Anterior cingulate cortex (tissue), 58 donors: ENCODE measurements at places on chromosomes 16 and 17.
A peak's percentile ranks its signal among the peaks of the same experiment; 100 is the strongest.

GRCh38 chr17:17343160-17343735, 40.1 kb downstream of the NT5M start:
- no peak for DNase-seq

GRCh38 chr17:82938873-82939620, 99.2 kb upstream of the ZNF750 start:
- DNase-seq, result no peak

DNA sequence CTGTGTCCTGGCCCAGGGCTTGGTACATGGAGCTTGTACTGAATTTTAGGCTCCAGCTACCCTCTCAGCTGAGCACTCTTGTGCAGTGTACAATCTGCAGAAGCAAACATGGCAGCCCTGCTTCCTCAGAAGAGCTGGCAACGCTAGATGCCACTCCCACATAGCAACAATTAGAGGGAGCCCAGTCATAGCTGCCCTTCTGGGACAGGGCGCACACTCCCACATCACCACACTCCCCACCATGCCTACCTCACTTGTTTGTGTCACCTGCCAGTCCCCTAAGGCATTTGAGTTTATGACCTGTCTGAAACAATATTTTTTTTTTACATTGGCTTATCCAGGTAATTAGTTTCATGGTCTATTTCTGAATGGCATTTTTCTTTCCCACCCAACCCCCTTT, 72.3 kb downstream of the C17orf67 start:
- no peak for DNase-seq

DNA sequence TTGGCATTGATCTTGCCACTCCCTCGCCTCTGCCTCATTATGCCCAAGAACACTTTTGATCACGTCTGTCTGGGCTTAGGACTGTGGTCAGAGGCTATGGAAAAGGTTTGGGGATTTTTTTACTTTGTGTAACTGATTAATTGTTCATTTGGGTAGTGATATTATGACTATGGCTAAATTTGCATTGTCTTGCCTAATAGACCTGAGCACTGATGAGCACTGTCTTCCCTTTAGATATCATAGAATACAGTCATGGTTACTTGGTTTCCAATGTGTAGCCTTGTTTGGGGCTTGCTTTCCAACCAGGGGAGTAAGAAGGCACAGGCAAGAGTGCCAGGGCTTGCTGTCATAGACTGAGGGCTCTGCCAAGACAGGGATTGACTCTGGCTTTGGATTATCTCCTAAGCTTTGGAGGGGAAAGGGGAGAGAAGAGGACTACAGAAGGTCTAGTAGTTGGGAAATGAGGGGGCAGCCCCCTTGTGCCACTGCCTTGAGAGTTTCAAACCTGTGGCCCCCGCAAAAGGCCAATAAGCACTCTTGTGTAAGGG, 13.7 kb downstream of the LIMD2 start:
- DNase-seq, result no peak

DNA sequence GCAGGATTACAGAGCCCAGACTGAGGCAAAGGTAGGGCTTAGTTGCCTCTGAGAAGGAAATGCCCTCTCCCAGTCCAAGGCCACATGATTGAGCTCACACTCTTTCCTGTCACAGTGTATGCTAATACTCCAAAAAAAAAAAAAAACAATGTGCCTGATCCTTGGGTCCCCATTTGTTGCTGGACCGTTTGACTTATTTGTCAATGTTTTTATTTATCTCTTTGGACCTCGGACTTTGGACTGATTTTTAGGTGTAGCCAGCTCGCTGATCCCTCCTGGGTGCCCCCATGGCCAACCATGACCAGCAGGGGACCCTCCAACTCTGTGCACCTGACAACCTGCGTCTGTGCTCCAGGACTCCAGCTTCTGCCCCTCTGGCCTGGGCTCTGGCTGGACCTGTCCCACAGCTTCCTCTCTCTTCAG, 622 bp upstream of the CCL16 start:
- no peak for DNase-seq

- DNase-seq, result no peak
Observed at GRCh38 chr16:3198334-3199072, 10.5 kb downstream of the OR1F1 start.

- DNase-seq, result peak; percentile 41
Observed at GRCh38 chr17:62705778-62706597, 78.5 kb downstream of the MRC2 start.
